Sigmoid colon (tissue), 7 donors: ENCODE measurements at places on chromosomes 4 and X. TPM values are rescaled to one million over a fixed set of nuclear protein-coding genes. Genes with fewer than 3 reads are reported as not detected.

DNA sequence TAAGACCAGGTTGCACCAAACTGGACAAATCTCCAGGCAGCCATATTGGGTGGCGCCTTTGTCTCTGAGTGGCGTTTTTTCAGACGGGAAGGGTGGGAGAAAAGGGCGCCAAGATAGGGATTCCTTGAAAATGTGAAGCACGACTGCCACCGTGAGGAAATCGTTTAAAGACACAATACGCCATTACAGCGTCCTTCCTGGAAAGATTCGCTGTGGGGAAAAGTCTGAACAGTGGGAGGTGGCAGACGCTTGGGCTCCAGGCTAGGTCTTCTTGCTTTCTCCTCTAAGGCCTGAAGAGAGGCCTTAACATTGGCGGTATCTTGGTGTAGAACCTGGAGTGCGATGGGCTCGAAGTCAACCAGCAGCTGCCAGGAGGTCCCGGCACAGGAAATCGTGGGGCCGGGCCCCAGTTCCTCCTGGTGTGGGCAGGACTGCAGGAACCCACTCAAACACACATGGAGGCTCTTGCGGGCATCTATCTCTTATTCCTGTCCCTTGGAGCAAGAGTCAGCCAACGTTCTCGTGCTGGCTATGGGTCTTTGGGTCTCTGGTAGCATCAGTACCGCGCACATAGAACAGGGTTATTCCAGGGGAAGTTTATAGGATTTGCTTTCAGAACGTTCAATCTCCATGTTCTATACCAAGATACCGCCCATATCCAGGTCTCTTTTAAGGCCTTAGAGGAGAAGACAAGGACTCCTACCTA lies 208.8 kb downstream of the OR13H1 start:
- peak; percentile 92 for DNase-seq

DNA sequence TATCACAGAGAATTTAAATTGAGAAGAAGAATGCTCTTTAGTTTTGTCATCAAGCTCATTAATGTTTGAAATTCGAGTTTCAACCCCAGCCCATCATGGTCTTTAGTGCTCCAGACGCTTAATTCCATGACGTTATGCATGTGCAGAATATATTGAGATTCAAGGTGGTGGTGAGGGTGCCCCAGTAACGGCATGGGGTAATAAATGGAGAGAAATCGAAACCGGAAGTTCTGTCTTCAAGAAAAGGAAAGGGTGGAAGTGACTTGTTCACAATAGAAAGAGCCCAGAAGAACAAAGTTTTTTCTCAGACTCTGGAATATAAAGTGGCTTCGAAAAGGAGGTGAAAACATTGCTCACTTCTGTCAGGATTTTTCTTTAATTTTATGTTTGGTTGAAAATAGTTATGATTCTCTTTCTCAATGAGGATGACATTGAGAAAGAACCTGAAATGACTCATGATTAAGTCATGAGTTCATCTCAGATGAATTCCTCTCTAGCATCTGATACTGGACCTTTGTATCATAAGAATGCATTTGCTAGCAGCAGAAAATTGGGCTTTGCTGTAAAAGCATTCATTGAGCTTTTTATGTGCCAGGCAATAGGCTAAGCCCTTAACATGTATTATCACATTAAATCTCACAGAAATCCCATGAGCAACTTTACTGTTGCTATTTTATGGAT lies 779 bp upstream of the DDX60L start:
- DNase-seq: peak; percentile 65

DNA sequence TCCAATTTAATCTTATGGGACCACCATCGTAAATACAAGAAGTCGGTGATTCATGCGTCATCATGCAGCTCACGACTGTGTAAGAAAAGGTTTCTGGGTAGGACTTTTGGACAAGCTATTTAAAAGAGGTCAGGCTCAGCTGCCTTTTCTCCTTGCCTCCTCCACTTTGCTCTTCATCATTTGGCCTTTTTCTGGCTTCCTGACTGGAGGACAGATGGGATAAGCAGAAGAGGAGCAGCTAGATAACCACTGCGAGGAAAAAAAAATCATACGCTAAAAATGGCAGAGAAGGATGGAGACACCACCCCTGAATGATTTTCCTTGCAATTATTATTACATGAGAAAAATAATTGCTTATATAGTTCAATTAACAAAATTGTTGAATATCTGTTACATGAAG lies 294.3 kb upstream of the FSTL5 start:
- DNase-seq: no peak

- DNase-seq: peak; percentile 72
These were observed 20.3 kb upstream of the SPON2 start for GRCh38 chr4:1192493-1193205.

PNMA3 gene
- not detected for total RNA-seq

UGT8 gene
- total RNA-seq: 0.14 TPM

SOWAHB gene
- under 0.01 TPM for total RNA-seq

MPP1 gene
- 27.2 TPM for total RNA-seq
